ENCODE measurements at places on chromosomes 3 and 15.

GRCh38 chr3:5565026-5565425 lies 377.5 kb downstream of the EDEM1 start:
- DNase-seq: no peak

GRCh38 chr3:99895703-99896441 lies 78.2 kb downstream of the CMSS1 start:
- no peak for DNase-seq

GRCh38 chr3:196985298-196985697 lies 16.7 kb upstream of the PIGZ start:
- DNase-seq: no peak

- no peak for DNase-seq
Measured at GRCh38 chr3:189038773-189039745, 132.7 kb upstream of the TPRG1 start.

DNA sequence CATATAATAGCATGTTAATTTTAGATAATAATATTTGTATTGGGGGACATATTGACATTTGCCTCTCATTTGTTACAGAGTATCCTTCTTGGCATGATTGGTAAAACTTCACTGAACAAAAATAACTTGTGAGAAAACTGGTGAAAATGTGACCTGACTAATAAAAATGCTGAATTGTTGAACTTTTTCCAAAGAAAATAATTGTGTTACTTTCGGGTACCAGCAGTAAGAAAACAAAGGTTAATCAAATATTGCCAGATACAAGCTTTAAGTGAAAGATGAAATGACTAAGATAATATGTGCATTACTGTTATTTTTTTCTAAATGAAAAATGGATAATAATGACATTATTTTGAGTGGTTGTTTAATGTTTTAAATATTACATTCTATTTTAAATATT lies 15.2 kb downstream of the SLC12A1 start:
- no peak for DNase-seq

GRCh38 chr3:172134352-172134751 lies 95.0 kb downstream of the FNDC3B start:
- no peak for DNase-seq

DNA sequence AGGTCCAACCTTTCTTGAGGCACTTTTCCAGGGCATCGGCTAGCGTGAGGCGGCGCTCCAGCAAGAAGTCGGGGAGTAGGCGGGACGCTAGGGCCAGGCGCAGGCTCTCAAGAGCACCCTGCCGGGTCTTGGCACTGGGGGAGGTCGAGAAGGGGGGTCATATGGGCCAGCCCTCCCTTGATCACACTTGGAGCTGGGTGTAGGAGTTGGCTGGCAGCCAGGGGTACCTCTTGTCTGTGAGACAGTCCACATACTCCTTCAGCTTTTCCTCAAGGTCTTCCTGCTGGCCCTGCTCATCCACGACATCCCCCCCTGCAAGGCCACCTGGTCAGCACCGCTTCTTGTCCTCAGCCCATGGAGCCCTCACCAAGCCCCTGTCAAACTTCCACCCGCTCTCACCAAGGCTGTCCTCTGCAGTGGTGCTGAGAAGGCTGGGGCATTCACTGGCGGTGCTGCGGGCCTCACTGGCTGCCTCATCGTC lies 2.0 kb downstream of the IFRD2 start:
- no peak for DNase-seq

DNA sequence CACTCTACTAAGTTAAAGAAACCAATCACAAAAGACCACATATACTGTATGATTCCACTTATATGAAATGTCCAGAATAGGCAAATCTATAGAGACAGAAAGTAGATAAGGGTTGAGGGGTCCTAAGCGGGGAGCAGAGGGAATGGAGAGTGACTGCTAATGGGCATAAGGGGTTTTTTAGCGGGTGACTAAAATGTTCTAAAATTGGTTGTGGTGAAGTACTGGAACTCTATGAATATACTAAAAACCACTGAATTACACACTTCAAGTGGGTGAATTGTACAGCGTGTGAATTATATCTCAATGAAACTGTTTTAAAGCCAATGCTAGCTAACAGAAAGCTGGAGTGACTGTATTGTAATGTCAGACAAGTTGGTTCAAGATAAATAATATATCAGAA lies 33.3 kb downstream of the KPNA1 start:
- no peak for DNase-seq

- DNase-seq: no peak
Measured at GRCh38 chr3:190747571-190747970, 114.9 kb downstream of the GMNC start.

DNA sequence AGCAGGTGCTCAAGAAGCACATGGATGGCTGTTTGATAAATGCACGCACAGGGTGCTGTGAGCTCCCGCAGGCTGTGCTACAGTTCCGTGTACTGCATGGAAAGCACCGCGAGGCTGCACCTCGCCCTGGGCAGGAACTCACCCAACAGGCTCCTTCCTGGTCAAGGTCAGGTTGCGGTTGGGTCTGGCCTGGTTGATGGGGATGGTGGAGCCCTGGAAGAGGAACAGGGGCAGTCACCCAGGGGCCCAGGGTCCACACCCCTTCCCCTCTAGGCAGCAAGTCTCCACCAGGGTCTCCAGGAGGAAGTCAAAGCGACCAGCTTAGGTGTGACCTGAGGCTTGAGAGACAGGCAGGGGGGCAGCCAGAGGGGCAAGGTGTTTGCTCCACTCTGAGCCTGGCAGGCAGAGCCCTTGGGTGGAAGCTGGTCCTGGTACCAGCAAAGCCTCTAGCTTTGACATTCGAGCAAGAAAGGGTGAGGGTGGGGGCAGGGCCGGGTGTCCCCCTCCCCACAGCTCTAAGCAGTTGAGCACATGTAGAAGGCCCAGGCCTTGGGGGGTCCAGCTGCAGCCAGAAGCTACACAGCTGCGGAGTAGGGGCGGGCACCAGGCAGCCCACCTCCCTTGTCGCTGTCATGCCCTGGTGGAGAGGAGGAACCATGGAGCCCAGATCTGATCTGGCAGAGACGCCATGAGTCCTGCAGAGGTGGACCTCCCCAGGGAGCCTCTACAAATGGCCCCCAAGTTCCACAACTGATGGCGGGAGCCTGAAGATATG lies 46.3 kb upstream of the SLC41A3 start:
- no peak for DNase-seq

DNA sequence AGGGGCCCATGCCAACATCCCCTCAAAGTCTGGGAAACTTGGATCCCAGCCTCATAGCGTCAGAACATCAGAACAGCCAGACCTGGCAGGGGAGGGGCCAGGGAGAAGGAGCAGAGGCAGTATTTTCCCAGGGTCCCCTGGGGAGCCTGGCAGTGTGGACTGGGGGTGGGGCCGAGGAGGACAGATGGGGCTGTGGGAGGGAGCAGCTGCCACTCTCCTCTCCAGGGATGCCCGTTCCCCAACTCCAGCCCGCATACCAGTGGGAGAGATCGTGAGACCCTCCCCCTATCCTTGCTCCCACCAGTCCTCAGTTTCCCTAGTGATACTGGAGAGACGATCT lies 6.5 kb upstream of the DNAJB8 start:
- no peak for DNase-seq

- no peak for DNase-seq
Measured at GRCh38 chr15:34644061-34644460, 60.6 kb upstream of the GOLGA8B start.

DNA sequence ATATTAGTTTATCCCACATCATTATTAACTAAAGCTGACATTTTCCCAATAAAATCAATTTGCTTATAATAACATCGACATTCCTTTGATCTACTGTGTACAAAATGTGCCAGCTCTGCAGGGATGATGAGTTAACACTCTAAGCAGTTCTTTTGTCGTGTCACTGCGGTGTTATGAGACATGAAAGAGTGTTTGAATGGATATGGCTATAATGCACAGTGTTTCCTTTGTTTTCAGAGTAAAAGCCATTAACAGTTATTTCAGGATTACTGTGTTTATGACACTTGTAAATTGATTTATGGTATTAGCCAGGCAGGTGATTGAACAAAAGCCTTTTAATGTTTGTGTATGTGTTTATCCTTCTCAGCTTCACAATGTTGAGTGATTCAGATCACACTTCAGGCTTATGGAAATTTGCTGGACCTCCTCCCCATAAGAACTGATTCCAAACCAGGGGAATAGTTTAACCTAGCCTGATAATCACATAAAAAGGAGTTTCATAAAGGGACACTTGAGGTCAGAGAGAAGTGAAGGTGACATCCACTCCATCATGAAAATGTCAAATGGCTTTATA lies 115.7 kb downstream of the CHL1 start:
- no peak for DNase-seq

DNA sequence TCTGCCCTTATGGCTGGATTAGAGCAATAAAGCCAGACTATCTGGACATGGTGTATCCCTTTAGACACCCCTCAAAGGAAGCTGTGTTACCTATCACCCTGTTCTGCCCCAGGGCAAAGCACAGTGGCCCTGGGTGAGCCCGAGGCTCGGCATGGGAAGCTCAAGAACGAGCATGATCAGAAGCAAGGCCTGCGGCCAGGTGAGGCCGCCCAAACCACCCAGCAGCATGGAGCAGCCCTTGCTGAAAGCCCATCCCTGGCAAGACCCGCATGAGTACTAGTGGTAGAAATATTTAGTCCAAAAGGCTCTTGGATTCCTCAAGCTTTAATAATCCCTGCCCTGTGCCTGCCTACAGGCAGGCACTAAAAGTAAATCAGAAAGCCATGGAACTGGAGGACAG lies 261.1 kb downstream of the MEX3B start:
- DNase-seq: no peak

- no peak for DNase-seq
Measured at GRCh38 chr3:171417813-171418212, 42.4 kb downstream of the TNIK start.

DNA sequence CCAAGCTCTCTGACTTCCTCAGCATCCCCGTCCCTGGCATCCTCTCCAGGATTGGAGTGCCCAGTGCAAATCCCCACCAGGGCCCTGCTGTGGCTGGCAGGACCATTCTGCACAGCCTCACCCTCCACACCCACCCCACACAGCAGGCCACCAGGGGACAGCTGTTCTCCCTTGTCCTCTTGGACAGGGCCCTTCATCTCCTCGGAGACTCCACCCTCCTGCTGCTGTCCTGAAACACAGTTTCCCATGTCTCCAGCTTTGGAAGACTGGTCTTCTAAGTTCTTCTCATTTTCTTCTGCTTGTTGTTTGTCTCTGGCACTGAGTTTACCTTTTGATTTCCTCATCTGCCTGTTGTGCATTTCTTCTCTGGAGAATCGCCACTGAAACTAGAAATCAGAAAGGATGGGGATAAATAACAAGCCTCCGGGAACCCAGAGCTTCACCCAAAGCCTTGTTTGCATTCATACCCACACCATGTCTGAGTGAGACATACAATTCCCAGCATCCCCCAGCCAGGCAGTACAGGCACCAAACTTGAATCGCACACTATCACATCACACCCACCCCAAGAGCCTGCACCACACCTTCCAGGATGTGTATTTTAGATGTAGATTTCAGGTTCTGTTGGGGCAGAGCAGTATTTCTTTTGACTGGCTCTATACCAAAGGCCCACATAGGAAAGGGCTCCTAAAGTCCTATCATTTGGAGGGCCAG lies 52.0 kb downstream of the OXNAD1 start:
- DNase-seq: no peak

- DNase-seq: no peak
Measured at GRCh38 chr15:75943713-75944215, 40.1 kb downstream of the FBXO22 start.

- DNase-seq: peak; percentile 31
Measured at GRCh38 chr3:47578119-47578632, 489 bp downstream of the CSPG5 start.

- DNase-seq: no peak
Measured at GRCh38 chr3:90052425-90052950, 945.1 kb downstream of the EPHA3 start.

DNA sequence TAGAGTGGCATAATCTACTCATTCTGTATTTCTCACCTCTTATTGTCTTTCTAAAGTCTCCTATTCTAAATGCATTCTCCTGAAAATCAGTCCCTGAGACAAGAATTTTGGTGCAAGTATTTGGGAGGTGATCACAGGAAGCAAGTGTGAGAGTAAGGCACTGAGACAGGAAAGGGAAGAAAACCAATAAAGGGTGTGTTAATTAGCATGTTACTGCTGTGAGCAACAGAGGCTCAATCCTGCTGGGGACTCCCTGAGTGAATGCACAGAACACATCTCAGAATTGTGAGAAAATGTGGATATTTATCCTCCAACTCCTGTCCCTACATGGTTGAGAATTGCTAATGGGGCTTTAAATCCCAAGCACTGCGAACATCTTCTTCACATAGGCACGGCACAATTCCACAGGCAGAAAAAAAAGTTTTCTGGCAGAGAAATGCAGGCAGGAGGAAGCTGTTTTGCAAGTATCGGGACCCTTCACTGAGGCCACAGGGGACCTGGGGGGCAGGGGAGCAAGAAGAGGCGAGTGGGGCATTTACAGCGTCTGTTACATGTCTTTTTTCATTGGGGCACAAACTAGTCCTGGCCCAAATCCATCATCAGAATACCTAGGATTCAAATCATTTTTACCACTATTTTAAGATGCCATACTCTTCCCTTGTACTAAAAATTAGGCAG lies 27.2 kb upstream of the STT3B start:
- DNase-seq: no peak

DNA sequence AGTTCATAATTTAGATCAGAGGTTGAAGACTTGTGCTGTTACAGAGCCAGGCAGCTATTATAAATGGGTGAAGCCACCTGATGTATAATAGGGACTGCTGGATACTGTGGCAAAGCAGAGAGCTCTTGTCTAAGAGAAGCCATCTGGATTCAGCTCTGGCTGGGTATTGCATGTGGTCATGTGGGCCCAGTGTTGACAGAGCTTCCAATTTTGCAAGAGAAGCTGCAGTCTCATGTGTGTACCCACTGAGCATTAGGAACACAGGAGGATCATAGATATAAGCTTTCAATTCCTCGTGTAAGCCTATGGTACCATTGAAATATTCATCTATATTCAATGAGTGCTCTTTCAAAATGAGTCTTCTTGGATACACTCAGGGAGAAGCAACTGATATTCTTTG lies 303.9 kb upstream of the SLCO3A1 start:
- no peak for DNase-seq

- DNase-seq: no peak
Measured at GRCh38 chr3:44568561-44568960, 13.6 kb downstream of the ZKSCAN7 start.

DNA sequence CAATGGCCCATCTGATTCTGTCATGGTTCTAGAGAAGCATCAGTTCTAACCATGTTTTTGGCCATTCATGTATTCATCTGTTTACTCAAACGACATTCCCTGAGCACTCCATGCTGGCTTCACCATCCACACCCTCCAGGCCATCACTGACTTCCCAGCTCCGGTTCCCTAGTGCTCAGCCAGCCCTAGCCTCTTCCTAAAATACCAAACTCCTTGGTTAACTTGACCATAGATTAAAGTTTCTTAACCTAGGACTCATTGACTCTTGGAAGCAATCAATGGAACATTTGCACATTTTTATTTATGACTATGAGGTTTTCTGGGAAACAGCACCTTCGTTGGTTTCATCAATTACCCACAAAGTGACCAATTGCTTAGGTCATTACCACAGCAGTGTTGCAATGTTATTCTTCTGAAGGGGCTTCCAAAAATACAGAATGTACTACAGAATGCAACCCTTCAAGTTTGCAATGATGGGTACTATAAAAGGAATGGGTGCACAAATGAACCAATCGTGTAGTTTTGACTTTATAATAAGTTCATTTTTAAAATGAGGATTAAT lies 27.2 kb upstream of the SLC25A36 start:
- DNase-seq: no peak
